Ureter (tissue), 1 donor: ENCODE measurements at places on chromosomes 12 and 14. TPM values are rescaled to one million over a fixed set of nuclear protein-coding genes. Genes with fewer than 3 reads are reported as not detected.
A peak's percentile ranks its signal among the peaks of the same experiment; 100 is the strongest.

GRCh38 chr14:64806202-64806861 is 73.4 kb downstream of the SPTB start:
- DNase-seq, result no peak

- DNase-seq, result no peak
These were observed 113.7 kb upstream of the PDZRN4 start for GRCh38 chr12:41074473-41074769.

DNA sequence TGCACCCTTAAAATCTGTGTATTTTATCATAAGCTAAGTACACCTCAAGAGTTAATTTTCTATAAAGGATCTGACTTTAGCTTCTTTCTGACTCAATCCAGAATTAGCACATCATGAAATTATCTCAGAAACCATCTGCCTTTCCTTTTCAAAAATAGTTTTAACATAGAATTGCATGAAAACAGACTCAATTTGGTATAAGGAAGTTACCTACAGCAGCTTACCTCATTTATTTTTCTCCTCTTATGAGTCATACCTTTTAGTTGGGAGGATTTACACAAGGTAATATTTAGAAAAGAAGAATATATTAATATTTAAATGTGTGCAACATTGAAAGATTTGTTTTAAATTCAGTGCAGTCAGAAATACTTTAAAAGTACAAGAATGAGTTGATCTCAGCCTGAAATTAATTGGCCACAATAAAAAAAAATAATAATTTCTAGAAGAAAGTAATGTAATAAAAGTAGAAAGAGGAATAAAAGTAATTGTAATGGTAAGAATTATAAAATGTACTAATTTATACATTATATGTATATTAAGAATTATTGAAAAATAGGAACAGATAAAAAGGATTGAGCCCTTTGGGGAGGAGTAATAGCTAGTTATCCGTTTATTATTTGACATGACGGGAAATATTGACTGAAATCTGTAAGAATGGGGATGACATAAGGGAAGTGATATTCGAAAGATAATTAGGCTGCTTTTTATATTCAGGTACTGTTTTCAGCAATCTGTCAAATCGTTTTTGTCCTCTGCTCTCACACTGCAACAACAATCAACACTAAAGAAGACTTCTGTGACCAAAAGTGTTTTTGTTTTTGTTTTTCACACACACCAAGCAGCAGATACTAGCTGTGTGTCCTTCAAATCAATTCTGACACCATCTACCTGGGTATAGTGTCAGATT is 20.5 kb downstream of the ADAM21 start:
- no peak for DNase-seq

DNA sequence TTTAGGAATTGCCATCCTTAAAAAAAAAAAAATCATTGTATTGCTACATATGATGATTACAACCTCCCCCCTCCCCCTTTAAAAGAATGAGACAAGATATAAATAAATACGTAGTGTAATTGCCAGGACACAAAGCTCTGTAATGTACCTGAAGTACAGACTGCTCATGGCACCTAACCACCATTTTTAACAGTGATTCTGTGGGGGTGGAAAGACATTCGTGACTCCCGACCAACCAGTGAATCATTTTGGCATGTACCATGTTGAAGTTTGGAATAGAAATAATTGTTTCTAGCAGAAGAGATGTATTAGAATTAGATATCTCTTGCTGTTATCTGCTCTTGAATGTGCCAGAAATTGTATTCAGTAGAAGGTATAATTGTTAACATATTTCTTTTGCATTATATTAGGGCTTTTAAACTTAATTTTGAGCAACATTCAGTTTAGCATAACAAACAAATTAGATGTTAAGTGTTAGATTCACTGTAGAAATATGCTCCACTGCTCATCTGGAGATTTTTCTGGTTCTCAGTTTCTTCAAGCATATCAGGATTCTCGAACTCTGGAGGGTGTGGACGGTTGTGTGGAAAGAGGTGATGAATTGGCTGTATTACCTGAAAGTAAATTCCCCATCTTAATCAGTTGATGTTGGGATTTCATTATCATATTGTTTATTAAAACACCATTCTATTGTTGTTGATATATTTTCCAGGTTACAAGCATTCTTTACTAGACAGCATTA is 31.1 kb downstream of the FRS2 start:
- DNase-seq, result no peak

DNA sequence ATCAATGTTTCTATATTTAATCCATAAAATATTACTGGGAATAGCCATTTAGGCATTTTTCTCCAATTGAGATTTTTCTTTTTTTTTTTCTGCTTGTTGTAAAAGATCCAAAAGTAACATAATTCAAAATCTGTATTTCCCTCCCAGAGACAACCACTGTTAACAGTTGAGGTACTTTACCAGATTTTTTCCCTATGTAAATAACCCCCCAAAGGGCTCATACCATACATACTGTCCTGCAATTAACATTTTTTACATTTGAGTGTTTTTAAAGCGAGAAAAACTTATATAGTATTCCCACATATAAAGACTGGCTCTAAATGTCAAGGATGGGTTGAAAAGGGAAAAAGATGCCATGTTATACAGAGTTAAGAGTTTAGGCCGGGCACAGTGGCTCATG is 18.1 kb downstream of the PPP1R12A start:
- DNase-seq, result no peak

- no peak for DNase-seq
These were observed 150.3 kb downstream of the CEP83 start for GRCh38 chr12:94309373-94309772.

DNA sequence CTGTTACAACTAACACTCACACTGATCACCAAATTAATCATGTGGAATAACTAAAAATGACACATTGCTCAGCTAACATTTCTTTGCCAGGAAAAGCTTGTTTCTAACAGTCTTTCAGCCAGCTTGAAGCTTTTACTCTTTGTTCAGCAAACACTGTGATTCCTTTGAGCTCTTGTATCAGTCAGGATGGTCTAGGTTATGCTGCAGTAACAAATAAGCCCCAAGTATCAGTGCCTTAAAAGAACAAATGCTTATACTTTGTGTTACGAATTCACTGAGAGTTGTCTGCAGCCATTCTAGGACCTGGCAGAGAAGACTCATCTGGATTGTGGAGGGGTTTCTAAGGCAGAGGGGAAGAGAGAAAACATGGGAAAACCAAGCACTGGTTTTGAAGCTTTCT is 47.6 kb upstream of the PIWIL1 start:
- no peak for DNase-seq

DNA sequence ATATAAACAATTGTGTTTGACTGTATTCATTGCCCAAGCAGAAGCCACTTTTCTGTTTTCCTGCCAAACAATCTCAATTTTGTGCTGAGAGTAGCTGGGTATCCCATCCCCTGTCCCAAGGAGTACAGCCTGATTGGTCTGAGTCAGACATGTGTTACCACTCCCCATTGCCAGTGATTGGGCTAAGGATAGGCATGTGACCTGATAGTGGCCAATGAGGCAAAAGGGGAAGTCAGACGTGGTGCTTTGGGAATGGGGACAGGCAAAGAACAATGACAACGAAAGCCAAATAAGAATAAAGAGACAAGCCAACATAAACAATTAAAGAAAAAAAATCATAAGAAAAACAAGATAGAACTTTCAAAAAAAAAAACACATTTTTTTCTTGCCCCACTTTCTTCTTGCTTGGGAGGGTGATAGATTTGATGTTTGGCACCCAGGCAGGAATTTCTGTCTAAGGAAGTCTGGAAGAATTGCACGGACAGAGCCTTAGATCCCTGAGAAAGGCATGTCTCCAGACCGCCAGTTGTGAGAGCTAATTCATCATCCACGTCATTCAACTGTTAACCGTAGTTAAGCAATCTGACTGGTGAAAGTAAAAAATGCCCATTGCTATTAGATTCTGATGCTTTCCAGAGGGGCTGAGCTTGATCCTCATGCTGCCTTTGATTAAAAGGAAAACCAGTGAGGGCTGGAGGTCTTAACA is 626.6 kb upstream of the TMEM132C start:
- DNase-seq, result no peak

DNA sequence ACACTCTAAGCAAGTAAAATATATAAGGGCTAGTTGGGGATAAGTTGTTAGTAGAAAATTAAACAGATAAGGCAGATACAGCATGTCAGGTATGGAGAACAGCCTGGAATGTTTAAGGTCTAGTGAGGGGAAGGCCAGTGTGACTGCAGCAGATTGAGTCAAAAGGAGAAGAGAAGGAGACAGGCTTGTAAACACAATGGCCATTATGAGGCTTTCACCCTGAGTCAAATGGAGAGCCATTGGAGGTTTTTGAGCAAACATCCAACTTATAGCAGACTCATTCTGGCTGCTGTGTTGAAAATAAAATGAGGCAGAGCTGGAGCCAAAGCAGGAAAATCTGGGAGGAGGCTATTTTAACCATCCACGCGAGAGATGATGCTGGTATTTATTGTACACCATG is 142.0 kb downstream of the DUSP6 start:
- DNase-seq, result no peak

GRCh38 chr12:118055144-118055557 is 5.8 kb downstream of the WSB2 start:
- DNase-seq, result peak; percentile 50

- no peak for DNase-seq
These were observed 517.0 kb downstream of the KCNH5 start for GRCh38 chr14:62528296-62528695.

DNA sequence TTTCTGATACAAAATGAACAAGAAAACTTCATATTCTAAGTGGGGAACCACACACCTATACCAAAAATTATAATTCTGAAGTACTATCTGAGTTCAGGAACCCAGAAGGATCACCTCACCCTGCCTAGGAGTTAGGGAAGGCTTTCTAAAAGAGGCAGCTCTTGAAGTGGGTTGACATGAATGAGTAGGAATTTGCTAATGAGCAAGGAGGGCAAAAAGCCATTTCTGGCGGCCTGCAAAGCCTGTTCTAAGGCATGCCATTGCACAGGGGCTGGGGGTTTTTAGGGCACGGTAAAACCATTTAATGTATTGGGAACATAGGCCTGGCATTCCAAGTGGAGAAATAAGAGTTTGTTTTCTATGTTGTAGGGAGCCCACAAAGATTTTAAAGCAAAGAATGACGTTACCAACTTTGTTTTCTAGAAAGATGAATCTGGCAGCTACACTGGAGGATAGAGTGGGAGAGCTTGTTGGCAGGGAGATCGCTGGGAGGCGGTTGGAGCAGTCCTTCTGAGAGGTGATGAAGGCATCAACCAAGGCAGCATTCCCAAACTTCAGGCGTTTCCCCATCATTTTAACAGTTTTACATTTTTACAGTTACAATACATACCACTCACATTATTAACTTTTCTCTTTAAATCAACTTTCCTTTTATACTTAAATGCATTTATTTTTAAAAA is 14.1 kb downstream of the IFT43 start:
- DNase-seq, result no peak

DNA sequence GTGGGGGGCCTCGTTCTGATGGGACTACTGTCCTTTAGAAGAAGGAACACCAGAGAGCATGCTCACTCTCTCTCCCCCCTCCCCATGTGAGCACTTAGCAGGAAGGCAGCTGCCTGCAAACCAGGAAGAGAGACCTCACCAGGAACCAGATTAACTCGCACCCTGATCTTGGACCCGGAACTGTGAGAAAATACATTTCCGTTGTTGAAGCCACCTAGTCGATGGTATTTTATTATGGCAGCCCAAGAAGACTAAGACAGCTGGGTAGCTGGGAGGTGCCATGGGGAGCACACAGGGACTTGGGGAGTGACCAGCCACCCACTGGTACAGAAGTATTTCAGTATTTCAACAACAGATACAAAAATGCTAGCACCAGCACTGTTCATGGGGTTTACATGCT is 59.0 kb downstream of the VCPKMT start:
- no peak for DNase-seq

- no peak for DNase-seq
These were observed 53.8 kb upstream of the GSC start for GRCh38 chr14:94823556-94824341.

- no peak for DNase-seq
These were observed 914 bp upstream of the PACS2 start for GRCh38 chr14:105313381-105314286.

- DNase-seq, result peak; percentile 57
These were observed 417.3 kb downstream of the SNAPC1 start for GRCh38 chr14:62179367-62180018.

- DNase-seq, result no peak
These were observed 28.1 kb downstream of the ATP6V1D start for GRCh38 chr14:67331368-67332125.

DNA sequence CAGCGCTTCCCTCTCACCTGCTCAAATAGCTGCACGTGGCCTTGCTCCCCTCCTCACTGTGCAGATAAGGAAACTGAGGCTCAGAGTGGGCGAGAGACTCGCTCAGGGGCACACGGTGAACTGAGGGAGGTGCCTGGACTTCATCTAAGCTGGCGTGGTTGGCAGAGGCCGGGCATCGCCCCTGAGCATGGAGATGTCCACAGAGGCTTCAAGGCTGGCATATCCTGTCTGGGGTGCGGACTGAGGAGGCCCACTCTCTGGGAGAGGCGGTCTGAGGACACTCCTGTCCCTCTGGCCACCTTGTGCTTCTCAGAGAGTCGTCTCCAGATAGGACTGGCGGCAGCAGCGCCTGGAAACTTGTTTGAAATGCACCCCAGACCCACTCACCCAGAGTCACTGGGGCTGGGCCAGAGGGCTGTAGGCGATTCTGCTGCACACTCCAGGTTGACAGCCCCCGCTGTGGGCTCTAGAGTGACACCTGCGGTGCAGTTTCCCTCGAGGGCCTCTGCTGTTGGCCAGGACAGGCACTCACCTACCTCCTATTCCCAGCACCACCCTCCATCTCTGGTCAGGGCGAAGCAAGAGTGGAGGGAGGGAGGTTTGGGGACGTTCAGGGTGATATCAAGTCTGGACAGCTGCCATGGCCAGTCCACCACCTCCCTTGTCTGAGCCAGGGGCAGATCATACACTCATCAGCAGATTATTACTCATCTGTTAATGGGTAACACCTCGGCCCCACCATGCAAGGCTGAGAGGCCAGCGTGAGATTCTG is 11.2 kb upstream of the LBHD2 start:
- no peak for DNase-seq

- no peak for DNase-seq
These were observed 28.5 kb downstream of the TUBA1A start for GRCh38 chr12:49160399-49160798.

GRCh38 chr12:93137656-93138612 is 208.8 kb upstream of the EEA1 start:
- DNase-seq, result no peak

GRCh38 chr12:1691123-1692007 is 495 bp downstream of the ADIPOR2 start:
- DNase-seq, result no peak

- DNase-seq, result peak; percentile 87
These were observed 118.5 kb downstream of the TTC7B start for GRCh38 chr14:90697577-90698206.

DNA sequence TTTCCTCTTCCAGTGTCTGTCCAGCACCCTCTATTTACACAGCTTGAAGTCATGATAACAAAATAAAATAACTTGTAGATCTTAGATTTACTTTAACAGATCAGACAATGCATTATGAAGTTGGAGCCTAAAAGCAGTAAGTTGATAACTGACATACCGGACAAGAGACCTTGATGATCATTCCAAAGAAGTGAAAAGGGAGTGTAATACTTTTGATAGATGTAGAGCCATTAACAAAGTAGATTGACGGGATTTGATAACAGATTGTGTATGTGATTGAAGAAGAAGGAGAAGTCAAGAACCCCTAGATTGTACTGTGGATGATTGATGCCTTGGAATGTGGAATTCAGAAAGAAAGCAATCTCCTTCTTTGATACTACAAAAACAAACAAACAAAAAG is 403.8 kb upstream of the MGAT4C start:
- DNase-seq, result no peak

SCN8A gene
- 2.2 TPM for total RNA-seq

TRHDE gene
- total RNA-seq, result 12.1 TPM

KLRC1 gene
- 3.3 TPM for total RNA-seq

PROX2 gene
- total RNA-seq, result 0.13 TPM

PHETA1 gene
- 7.5 TPM for total RNA-seq

KERA gene
- total RNA-seq, result not detected

PRR4 gene
- total RNA-seq, result 7.3 TPM

ADSS1 gene
- total RNA-seq, result 11.0 TPM
